H54 (cell line): ENCODE measurements at places on chromosomes 16 and 17.

- no peak for DNase-seq
Observed at GRCh38 chr16:88300463-88300835, 82.3 kb upstream of the ZNF469 start.

DNA sequence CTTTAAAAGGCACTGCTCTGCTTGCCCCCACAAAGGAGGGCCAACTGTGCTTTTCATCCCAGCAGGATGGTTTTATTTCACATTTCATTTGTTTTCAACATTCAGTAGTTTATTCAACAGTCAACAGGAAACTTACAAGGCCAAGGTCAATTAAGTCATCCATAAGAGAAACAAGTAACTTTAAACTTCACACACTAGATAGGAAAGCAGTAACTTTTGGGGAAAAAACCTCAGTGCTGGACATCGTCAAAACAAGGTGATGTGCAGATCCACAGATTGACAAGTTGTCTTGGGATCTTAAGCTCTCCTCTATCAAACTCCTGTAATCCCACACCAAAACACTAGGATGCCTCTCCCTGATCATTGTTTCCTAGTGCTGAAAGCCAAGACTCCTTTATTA is 18.5 kb downstream of the NFE2L1 start:
- no peak for DNase-seq

GRCh38 chr16:56269811-56270684 is 78.8 kb downstream of the GNAO1 start:
- no peak for DNase-seq

- no peak for DNase-seq
Observed at GRCh38 chr17:65388911-65389310, 172.5 kb downstream of the AXIN2 start.

- DNase-seq, result peak; percentile 15
Observed at GRCh38 chr17:33968350-33969044, 286.6 kb upstream of the CCL2 start.

DNA sequence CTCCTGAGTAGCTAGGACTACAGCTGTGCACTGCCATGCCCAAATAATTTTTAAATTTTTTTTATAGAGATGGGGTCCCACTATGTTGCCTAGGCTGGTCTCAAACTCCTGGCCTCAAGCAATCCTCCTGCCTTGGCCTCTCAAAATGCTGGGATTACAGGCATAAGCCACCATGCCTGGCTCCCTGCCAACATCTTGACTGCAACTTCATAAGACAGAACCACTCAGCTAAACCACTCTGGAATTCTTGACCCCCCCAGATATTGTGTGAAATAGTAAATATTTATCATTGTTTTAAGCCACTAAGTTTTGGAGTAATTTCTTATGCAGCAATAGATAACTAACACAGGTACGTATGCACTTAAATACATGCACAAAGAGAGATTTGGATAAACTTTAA is 26.0 kb downstream of the DYNLL2 start:
- no peak for DNase-seq

DNA sequence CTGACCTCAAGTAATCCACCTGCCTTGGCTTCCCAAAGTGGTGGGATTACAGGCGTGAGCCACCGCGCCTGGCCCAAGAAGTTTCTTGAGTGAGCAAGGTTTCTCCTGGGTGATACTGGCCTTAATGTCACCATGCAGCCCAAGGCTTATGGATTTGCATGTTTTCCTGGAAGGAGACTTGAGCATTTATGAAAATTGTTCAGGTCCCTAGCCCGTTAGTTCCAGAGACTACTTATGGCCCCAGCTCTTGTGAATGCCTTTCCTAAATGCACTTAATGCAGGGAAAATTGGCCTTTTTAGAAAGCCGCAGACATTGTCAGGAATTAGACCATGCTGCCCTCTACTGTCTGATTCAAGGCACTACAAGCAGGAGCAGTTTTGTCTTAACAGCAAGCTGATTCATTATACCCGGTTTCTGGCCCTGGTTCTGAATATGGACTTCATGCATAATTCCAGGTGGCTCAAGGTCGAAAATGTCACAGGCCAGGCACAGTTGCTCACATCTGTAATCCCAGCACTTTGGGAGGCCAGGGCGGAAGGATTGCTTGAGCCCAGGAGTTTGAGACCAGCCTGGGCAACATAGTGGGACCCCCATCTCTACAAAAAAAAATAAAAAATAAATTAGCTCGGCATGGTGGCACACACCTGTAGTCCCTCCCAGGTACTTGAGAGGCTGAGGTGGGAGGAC is 91.3 kb downstream of the SNX29 start:
- peak; percentile 61 for DNase-seq

GRCh38 chr17:78144147-78144719 is 2.0 kb upstream of the C17orf99 start:
- peak; percentile 74 for DNase-seq

- no peak for DNase-seq
Observed at GRCh38 chr16:1916640-1916990, 1.6 kb downstream of the HS3ST6 start.

DNA sequence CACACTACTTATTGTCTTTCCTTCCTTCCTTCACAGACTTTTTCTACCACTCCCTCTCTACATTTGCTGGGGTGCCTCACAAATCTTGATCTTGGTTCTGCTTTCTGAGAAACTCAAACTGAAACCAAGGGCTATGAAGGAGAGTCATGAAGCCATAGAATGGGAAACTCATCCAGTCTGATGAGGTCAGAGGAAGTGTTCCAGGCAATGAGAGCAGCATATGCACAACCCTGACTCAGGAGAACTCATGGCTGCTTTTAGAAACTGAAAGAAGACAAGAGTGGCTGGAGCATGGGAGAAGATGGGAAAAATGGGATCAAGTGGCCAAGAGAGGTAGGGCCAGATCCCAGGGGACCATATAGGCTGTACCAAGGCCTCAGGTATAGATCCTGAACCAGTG is 130.0 kb upstream of the TOX3 start:
- DNase-seq, result no peak

DNA sequence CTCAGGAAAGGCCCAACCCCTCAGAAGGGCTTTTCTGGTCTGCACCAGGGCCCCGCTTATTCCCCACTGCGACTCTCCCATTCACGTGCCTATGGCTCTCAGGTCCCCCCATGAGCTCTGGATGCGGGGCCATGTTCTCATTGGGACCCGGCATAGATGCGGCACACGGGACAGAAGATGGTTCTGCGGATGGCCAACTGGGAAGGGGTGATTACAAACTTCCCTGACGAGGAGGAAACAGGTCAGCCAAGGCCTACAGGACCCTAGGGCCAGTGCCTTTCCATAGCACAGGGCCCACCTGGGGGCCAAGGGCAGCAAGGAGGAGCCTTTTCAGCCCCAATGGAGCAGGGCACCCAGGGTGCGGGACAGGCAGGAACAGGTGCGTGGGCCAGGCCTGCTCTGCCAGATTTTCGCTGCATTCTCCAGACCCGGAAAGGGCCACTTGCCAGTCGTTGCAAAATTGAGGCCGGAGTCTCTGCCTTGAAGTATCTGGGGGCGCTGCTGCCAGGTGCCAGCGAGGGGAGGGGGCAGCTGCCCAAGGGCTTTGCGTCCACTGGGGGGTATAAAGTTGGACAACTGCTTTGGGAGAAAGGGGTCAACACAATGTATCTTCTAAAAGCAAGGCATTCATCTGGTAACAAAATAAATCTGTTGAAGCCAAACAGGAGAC is 20.5 kb downstream of the SLC7A5 start:
- no peak for DNase-seq

DNA sequence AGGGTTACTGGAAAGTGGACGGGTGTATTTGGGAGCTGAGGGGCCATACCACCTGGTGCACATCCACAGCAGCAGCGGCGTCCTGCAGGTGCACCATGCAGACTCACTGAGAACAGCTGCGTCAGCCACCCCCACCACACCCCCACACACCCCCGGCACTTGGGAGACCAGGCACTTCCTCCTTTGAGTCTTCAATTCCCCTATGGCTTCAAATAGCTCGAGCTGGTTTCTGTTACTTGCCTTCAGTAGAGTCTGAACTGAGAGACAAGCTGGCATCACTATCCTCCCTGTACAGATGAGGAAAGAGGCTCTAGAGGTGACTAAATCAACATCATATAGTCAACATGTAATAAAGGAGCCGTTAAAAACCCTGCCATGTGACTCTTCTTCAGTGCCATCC is 15.4 kb downstream of the CUEDC1 start:
- no peak for DNase-seq

DNA sequence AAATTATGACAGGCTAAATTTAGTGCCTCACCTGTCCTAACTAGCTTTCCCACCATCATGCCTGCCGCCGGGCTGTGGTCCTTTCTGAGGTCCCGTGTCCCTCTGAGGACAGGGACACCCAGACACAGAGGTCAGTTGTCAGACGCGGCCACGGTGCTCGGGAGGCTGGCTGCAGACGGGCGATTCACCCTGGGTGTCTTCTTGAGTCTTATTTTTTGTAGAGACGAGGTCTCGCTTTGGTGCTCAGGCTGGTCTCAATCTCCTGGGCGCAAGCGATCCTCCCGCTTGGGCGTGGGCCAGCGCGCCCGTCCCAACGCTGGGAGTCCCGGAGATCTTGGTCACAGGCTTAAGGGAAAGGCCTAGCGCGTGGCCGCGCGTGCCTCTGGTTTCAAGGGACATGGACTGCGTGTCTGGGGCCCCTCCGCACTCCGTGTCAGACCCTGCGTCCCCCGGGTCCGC is 797 bp upstream of the RAB11FIP3 start:
- peak; percentile 44 for DNase-seq

DNA sequence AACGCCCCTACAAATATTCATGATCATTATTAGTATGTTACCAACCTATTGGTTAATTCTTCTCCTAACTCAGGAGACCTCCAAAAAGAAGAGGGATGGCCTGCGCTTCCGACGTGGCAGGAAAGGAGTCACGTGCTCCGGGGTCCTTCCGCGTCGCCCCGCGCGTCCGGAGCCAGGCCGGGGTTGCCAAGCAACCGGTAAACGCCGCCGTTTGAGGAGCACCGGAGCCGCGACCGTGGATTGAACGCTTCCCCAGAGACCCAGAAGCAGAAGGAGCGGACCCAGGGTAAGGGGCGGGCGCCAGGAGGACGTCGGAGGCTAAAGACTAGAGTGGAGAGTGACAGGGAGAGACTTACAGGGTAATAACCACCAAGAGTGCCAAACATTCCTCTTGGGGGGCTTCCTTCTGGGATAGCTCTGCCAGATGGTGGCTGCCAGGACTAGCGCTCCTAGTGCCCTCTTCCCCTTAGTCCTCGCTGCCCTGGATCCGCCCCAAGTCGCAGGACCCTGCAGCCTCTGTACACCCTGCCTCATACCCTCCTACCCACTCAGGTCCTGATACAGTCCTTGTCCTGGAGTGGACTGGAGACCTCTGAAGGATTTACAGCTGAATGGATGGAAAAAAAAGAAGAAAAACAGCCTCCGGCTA is at the start of gene DNAI2:
Gene DNAI2, plus strand, starts transcription at position 175 of the 649 bp plus-strand sequence. CDS start 7,584 bp downstream, outside the sequence.
- no peak for DNase-seq

- DNase-seq, result no peak
Observed at GRCh38 chr16:29656688-29657523, 6.1 kb upstream of the SPN start.

DNA sequence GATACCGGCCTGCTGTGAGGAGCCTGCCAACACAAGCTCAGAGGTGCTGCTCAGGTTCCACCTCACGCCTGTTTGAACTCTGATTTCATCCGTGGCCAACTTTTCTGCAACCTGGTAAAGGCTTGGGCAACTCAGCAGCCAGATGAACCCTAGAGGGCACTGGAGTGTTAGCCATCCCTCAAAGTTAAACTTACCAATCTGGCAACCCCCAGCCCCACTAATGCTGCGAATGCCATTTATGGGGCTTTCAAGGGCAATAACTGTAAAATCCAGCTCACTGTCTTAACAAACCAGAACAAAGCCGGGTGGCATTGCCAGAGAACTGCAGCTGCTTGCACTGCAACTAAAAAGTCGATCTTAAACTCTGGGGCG is 105.5 kb downstream of the AXIN2 start:
- DNase-seq, result no peak

DNA sequence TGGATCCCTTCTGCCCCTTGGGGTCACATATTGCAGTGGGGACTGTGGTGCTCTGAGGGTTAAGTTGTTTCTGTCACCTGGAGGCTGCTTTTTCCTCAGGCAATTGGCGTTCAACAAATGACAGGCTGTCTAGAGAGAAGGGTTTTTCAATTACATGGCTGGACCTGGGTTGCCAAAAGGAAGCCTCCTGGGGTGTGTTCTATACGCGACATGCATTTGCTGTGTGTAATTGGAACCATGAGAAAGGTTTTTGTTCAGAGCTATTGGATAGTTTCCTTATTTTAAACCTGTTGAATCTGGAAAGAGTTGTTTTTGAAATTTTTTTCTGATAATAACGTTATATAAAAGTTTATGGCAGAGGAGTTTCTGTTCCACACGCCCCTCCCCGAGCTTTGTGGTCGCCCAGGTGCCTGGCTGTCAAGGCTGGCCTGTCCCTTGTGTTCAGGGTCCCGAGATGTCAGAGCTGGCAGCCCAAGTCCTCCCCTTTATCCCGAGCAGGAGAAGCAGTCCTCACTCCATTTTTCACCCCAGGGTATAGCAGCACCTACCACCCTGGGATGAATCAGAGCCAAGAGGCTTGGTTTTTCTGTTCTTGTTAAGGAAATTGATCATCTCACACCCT is 26.1 kb upstream of the ZNF750 start:
- DNase-seq, result no peak

GRCh38 chr16:57903656-57904055 is 67.3 kb downstream of the CNGB1 start:
- DNase-seq, result no peak

- no peak for DNase-seq
Observed at GRCh38 chr17:62791235-62791734, 16.8 kb downstream of the MARCHF10 start.

DNA sequence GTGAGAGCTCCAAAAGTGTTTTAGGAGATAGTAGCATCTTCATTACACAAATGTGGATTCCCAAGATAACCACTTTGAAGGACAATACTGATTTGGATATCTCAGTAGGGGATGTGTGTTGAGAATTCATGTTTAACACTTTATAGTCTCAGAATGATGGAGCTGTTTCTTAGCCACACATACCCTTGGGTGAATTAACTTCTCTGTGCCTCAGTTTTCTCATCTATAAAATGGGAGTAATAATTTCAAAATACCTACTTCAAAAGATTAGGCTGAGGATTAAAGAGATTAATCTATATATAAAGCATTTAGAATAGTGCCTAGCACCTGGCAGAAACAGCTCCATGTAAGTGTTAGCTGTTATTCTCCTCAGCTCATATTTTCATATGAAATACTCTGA is 19.0 kb downstream of the LPCAT2 start:
- DNase-seq, result no peak

- no peak for DNase-seq
Observed at GRCh38 chr16:13768471-13768870, 151.5 kb upstream of the ERCC4 start.
